ENCODE measurements at places on chromosomes 1 and 21. TPM values are rescaled to one million over a fixed set of nuclear protein-coding genes. Genes with fewer than 3 reads are reported as not detected.

LCE1B gene
- not detected for total RNA-seq

AQP10 gene
- 0.08 TPM for total RNA-seq

ENO1 gene
- total RNA-seq: 136 TPM

CHAF1B gene
- total RNA-seq: 0.54 TPM

Measured in Right ventricle myocardium superior (tissue), 1 donor.